ENCODE measurements at places on chromosomes 3 and 15.

GRCh38 chr3:57596495-57597126, 533 bp downstream of the ARF4 start:
- DNase-seq, result peak; percentile 63
- peak overlapping the region; percentile 98 for H3K4me3 ChIP-seq
- H3K27me3 ChIP-seq, result peaks cover 3% of the 10 kb centered on the region
- peak overlapping the region; percentile 100 for H3K27ac ChIP-seq
- peaks cover 34% of the 10 kb centered on the region for H3K36me3 ChIP-seq
- peaks cover 45% of the 10 kb centered on the region for H3K4me1 ChIP-seq

- peaks cover 18% of the 10 kb centered on the region for H3K27me3 ChIP-seq
- H3K36me3 ChIP-seq, result no peaks in the 10 kb centered on the region
- no peak overlapping the region for H3K4me3 ChIP-seq
- DNase-seq, result no peak
- no peak overlapping the region for H3K27ac ChIP-seq
Measured at GRCh38 chr15:84586696-84587095, 14.1 kb upstream of the ZSCAN2 start.

DNA sequence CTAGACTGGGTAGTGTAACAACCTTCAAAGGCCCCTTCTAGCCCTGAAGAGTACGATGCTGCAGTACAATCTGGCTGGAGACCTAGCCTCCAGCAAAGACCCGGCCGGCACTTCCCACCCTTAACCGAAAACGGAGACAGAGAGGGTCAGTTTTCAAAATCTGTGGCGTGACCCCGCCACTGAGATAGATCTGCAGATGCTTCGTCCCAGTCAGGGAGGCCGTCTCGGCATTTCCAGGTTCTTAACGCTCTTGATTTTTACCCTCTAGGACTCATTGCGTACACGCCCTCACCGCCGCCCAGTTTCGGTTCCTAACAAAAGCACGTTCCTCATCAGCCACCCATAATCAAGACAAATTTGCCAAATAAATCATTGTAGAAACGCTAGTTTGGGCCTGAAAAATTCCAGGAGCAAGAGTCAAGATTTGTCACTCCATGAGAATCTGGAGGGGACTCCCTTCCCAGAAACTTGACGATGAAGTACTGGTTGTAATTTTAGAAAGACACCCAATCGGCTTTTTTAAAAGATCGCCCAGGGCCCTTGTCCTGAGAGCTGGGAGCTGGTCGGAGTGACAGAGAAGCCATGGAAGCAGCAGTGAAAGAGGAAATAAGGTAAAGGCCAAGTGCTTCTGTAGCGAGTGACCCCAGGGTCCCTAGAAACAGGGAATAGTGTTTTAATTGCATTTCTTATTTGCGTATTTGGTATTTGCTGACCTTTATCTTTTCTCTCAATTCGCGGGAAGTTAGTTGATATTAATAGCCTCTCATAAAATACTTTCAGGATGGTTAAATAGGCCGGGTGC, 868 bp upstream of the TMEM87A start:
- peaks cover 47% of the 10 kb centered on the region for H3K4me1 ChIP-seq
- peak overlapping the region; percentile 99 for H3K4me3 ChIP-seq
- H3K27ac ChIP-seq, result peak overlapping the region; percentile 99
- H3K36me3 ChIP-seq, result peaks cover 17% of the 10 kb centered on the region

DNA sequence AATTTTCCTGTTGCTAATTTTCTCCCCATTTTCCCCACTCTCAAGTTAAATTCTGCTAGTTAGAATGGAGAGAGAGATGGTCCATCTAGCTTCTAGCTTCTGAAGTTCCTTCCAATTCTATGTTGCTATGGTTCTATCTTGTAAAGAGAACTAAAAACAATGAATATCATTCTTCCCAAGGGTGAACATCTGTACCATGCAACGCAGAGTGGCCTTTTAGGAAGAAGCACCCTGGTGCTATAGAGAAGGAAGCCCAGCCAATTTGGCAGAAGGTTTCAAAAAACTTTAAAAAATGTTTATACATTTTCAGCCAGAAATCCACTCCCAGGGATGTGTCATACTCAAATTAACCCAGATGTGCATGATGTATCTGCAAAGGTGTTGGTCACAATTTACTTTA, 149.1 kb downstream of the SEMA6D start:
- no peak overlapping the region for H3K4me3 ChIP-seq
- DNase-seq, result no peak
- H3K4me1 ChIP-seq, result no peaks in the 10 kb centered on the region
- H3K27ac ChIP-seq, result no peak overlapping the region

Data from activated naive CD8-positive, alpha-beta T cell treated with anti-CD3 and anti-CD28 coated beads, Interleukin-2, amount 50 U/mL, for 24 hours (primary cell).